ENCODE measurements at places on chromosomes 7 and 10.

DNA sequence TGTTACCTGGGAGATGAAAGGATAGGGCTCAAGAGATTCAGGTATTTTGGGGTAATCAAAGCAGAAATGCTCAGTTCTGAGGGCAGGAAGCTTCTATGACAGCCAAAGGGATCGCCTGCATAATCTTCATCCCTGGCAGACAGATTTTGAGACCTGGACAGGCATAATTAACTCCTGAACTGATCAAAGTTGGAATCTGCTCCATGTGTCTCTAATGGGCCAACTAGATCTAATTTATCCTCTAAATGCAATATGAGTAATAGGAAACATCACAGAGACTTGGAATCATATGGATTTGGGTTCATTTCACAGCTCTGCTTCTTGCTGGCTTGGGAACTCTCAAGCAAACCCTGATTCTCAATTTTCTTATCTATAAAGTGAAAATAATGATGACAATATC is 41.2 kb upstream of the EPHB6 start:
- DNase-seq = no peak

DNA sequence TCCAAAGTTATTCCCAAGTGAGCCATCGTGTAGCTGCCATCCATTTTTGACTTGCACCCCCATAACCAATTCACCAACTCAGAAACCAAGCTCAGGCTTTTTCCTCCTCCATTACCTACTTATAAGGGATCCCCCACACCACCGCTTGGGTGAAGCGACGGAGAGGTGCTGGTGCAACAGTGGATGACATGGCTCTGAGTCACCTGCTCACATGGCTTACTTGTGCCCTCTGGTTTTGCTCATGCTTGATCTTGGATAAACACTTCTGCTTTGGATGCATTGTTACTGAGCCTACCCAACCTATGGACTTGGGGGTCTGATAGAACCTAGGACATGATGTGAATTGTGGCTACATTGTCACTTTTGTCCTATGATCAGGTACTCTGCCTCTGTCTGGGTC is 12.0 kb upstream of the AKR1B1 start:
- no peak for DNase-seq

DNA sequence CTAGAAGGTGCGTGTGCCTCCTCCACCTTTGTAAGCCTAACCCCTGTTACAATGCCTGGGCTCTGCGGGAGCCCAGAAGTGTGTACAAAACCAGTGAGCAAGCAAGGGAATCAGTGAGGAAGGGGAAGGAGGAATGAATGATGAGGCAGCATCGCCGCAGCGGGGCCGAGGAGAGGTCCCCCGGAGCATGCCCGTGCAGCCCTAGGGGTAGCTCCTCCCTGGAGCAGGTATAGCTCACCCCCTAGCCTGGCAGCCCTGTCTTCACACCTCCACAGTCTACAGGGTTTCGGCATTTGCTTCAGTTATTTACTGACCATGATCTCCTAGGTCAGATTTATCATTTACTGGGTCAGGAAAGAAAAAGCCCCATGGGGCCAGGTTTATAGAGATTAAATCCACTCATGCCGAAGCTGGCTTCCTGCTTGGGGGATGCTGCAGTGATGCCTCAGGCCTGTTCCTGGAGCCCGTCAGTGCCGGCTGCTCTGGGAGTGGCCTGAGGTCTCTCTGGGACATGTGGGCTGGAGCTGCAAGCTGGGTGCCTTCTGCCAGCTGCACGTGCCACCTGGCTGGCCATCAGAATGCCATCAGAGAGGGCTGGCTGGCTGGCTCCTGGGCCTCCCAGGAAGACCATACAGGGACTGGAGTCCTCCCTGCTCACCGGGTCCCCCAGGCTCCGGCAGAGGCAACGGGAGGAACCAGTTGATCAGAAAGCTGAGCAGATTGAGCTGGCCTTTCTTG is 138.9 kb downstream of the GRK5 start:
- no peak for DNase-seq

GRCh38 chr7:27633062-27633461 is 29.6 kb downstream of the HIBADH start:
- no peak for DNase-seq

- no peak for DNase-seq
Observed at GRCh38 chr7:34163956-34164355, 258.6 kb downstream of the BMPER start.

DNA sequence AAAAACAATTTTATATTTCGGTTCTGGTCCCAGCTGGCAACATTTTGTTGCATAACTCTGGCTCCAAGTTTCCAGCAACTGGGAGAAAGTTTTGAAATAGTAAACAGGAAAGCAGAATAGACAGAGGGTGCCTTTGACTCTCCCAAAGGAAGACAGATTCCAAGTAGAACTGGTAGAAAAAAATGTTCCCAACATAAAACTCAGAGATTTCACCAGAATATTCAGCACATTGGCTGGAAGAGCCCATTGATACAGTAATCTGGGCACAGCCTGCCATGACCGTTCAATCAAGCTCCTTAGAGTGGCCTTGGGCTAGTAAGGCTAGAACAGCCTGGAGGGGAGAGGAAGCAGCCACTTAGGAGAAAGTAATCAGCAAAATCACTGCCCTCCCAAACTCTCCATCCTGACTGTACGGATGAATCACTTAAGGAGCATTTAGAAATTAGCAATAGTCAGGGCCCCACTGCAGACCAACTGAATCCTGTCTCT is 120.4 kb downstream of the CUBN start:
- DNase-seq = no peak

- no peak for DNase-seq
Observed at GRCh38 chr10:132326925-132327324, 5.1 kb upstream of the LRRC27 start.

DNA sequence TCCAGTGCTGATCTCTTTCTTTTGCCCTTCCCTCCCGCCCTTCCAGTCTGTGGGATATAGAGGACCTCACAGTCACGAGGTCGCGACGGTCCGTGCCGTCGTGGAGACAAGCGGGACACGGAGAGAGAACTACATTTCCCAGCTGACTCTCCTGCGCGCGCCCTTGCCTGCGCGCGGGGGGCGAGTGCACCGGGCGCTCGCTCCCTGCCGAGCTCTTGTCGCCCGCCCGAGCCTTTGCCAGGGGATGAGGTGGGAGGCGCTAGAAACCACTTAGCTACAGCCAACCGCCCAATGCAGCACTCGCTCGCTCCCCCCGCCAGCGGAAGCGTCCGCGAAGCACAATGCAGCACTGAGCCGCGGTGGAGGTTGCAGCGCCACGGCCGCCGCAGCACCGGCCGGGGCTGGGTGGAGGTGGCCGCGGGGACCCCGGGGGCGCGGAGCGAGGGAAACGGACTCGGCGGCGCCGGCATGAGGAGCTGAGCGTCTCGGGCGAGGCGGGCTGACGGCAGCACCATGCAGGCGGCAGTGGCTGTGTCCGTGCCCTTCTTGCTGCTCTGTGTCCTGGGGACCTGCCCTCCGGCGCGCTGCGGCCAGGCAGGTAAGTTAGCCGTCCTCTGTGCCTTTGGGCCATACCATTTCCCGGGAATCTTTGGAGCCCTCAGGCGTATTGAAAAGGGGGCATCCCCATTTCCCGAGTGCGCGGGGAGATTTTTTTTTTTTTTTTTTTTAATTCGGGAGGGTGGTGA is at the start of gene ADAM22:
Gene ADAM22 (plus strand): TSS at position 299 of the 746 bp plus-strand sequence. CDS start 215 bp downstream, at position 514.
- peak; percentile 95 for DNase-seq

- no peak for DNase-seq
Observed at GRCh38 chr10:88088441-88089340, 225.3 kb downstream of the PTEN start.

- DNase-seq = no peak
Observed at GRCh38 chr7:157017149-157017548, 6.7 kb upstream of the MNX1 start.

DNA sequence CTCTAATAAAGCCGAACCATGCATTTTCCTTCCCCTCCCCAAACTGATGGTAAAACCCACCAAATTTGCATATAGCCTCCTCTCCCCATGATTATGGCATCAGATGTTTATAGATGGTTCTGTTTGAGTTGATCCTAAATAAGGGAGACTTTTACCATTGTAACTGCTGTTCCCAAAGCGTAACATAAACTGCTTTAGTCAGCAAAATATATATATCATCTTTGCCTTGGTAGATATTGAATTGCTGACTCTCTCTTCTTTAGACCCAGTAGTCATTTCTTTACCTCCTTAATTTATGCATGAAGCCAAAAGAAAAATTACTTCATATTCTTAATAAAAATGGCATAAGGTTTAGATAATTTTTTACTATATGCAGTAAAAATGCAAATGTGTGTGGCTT is 86.2 kb upstream of the LRGUK start:
- no peak for DNase-seq

DNA sequence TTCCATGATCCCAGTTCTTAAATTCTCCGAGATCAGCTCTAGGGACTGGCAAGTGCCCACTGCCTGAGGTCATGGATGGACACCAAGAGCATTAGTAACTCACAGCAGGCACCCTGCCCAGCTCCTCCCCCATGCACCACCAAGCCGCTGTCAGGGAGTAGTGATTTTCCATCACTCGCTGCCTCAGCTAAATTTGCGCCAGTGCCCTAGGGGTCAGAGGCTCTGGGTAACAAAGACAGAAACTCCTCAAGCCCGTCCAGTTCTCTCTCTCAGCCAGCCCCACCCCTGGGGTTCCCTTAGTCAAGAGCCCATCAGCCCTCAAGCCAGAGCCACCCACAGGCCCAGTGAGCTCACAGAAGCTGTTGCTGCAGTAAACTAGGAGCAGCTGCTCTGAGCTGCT is 30.0 kb downstream of the PAX2 start:
- DNase-seq = no peak

- no peak for DNase-seq
Observed at GRCh38 chr7:124257638-124258308, 224.9 kb upstream of the TMEM229A start.

GRCh38 chr10:131127138-131127589 is 184.4 kb downstream of the TCERG1L start:
- no peak for DNase-seq

DNA sequence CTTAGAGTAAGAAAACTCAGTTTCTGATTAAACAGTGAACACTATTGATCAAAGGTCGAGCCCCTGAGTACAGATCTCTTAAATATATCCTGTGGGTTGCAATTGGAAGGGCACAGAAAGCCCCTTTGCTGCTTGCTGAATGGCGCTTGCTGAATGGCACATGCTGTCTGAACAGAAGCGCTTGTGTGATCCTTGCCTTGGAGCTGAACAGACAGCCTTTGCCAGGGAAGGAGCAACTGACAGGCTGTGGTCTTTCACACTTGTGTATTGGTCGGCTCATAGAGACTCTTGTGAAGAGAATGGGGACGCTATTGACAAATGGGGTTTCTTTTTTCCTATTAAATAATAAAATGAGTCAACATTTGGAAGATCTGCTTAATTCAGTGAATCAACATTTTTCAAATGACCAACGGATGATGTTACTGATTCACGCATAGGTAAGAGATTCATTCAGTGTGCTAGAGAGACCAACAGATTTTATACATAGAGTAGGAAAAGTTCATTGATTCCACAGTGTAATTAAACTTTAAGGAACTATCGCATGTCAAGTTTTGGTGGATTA is 99.4 kb upstream of the TNS3 start:
- no peak for DNase-seq

DNA sequence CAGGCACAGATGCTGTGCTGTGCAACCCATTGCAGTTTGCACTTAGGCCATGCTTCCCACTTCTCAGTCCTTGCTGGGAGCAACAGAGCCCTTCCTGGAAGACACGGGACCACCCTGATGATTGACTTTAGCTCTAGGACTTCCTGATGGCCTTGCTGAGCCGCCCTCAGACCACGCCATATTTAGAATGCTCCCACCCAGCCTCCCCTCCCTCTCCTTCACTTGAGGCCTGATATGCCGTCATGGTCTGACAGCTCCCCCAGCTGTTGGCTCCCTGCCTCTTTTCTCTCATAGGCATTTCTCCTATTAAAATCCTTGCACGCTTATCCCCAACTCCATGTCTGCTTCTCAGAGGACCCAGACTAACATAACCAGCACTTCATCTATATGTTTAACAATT is 29.4 kb upstream of the GATAD1 start:
- no peak for DNase-seq

Data from NCI-H1930 (cell line).